ENCODE measurements at places on chromosomes 13 and 19.

DNA sequence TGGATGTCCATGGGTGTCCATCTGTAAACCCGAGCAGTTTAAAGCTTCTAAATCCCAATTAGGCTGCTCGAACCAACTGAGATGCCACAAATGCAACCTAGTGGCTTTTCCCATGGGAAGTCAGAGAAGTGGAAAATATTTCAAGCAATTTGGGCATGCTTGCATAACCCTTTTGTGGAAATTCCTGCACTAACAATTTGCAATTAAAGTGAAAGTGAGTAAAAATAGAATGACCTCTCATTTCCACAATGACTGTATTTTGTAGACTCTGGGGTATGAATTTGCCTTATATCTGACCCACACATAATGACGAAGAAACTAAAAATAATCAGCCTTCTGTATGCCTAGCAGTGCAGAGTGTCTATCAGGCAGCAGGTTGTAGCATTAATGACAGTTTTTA, 91.8 kb upstream of the TSC22D1 start:
- DNase-seq, result no peak

- DNase-seq, result no peak
These were observed 863.6 kb upstream of the MIR17HG start for GRCh38 chr13:90483906-90484305.

- DNase-seq, result no peak
These were observed 6.5 kb downstream of the NKPD1 start for GRCh38 chr19:45154064-45154827.

DNA sequence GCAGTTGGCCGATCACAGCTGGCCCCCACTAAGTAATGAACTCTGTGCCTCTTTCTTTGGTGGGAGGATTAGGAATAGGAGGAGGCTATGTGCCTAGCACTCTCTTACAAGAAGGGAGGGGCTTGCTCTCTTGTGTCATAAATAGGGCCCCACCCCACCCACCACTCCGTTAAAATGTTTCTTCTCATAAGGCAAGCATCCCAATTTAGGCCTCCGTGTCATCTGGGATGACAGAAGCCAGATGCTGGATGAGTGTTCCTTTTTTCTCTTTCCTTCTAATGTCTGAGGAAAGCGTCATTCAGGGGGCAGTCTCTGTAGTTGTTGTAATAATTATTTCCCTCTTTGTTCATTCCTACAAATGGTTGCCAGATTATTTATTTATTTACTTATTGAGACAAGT, at the start of gene LIPE:
Gene LIPE, minus strand, starts transcription at position 76 of the 400 bp plus-strand sequence. CDS start 239 bp downstream, outside the sequence.
- DNase-seq, result no peak

DNA sequence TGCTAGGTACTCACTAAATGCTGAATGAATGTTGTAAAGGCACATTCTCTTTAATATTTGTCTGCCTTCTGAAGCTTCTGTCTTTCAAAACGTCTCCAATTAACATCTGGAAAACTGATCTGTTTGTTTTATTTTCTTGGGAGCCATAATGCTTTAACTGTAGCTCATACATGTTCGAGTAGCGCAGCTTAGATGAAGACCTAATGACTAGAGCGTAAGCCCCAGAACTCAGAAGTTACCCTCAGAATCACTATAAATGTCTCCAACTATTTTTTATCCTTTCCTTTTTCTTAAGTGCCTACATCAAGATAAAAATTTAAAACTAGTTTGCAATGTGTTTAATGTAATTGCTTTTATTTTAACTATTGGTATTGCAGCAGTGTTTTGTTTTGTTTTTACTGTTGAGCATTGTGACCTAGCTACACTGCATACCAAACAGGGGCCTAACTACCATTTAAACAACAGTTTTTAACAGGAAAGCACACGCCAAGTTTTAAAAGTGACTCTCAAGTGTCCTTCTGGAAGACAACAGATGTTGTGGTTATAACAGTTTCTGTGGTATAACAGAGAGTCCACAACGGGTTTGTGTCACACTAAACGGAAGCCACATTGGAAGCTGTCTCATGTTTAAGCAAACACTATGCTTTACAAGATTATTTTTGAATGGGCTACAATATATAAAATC, 42.0 kb downstream of the MRPL57 start:
- DNase-seq, result no peak

GRCh38 chr13:59088716-59089115, 1075.0 kb downstream of the DIAPH3 start:
- DNase-seq, result no peak

- DNase-seq, result peak; percentile 70
These were observed 146.5 kb downstream of the PCCA start for GRCh38 chr13:100235311-100235901.

DNA sequence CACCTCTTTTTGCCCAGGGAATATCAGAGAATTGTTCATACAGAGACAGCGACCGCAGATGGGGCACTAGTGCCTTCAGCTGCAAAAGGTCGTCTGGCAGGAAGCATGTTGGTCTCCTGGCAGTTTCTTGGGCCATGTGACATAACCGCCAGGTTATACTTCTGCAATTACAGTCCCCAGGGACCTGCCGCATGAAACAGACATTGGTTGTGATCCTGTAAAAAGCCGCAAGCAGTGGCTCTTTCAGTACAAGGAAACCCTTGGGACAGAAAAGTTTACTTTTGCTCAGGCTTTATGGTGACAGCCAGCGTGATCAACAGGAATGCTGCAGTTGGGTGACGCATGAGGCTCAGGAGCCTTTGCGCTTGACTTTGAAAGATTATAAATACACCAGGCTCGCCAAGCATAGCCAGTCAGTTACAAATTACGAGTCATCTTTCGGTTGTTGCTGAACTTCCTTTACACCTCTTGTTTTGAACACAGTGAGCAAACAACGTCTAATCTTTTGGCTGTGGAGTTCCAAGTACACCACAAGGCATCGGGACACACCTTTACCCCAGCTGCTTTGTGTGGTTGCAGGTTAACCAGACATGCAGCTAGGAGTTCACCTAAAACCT, 50.5 kb upstream of the UBE2L5 start:
- no peak for DNase-seq

DNA sequence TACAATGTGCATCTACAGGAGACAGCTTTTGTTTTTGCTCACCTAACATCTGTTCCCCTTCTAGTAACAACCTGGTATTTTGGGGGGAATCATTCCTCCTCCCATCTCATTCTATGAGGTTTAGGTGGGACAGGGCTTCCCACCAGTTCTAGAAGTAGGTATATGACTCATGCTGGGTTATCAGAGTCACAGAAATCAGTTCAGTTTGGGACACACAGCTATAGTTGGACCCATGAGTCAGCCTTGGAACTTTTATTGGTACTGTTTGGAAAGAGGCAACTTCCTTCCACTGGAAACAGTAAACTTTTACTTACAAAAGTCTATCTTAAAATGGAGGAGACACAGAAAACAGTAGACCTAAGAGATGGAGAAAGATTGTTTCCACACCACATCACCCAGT, 185.5 kb downstream of the DNAJC3 start:
- no peak for DNase-seq

- DNase-seq, result no peak
These were observed 48.0 kb downstream of the RFC3 start for GRCh38 chr13:33865945-33866344.

DNA sequence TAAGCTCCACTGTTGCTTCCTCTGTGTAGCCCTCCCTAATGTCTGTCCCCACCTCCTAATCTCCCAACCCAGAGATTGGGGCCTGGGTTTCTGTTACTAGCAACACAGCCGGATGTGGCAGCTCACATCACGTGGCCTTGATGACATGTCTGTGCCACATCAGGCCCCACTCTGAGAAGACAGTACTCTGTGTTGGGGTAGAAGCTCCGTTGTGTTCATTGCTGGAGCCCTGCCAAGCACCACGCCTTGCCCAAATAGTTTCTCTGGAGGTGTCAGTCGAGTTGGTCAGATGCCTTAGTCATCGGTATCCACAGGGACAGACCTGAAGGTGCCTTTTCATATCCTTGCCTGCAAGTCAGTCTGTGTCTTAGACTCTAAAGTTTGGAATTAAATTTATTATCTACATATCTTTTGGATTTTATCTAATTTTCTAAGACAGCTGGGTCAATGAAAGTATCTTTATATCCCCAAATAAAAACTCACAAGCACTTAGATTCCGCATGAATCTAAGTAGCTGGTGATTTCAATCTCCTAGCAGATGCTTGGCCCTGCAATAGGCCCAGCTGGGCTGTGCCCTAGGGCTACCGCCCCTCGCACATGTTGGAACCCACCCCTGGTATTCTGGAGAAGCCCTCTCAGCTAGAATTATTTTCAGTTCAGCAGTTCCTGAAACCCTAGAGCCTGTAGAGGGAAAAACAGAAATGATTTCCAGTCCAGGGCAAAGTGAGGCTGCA, 204.0 kb upstream of the TSHZ3 start:
- DNase-seq, result no peak
